Cerebellar nuclear complex (tissue), 1 donor: ENCODE measurements at places on chromosomes 1 and 21.

DNA sequence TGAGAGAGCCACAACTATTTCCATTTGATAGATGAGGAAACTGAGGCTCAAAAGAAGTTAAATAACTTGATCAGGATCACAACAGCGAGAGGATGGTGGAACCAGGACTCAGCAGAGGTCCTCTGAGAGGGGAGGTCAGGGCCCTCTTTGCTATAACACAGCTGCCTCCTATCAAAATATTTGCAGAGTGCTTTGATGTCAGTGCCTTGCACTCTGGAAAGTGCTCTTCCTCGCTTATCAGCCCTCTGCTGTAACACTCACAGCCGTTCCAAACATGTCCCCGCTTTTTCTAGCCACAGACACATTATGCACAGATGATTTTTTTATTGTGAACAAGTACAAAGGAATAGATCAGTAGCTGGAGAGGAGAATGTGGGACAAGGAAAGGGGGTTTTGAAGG, 71.8 kb upstream of the ARHGAP29 start:
- no peak for DNase-seq

- no peak for DNase-seq
Measured at GRCh38 chr1:176177764-176178163, 29.3 kb downstream of the COP1 start.

- DNase-seq, result no peak
Measured at GRCh38 chr1:57549300-57549699, 125.4 kb upstream of the DAB1 start.

DNA sequence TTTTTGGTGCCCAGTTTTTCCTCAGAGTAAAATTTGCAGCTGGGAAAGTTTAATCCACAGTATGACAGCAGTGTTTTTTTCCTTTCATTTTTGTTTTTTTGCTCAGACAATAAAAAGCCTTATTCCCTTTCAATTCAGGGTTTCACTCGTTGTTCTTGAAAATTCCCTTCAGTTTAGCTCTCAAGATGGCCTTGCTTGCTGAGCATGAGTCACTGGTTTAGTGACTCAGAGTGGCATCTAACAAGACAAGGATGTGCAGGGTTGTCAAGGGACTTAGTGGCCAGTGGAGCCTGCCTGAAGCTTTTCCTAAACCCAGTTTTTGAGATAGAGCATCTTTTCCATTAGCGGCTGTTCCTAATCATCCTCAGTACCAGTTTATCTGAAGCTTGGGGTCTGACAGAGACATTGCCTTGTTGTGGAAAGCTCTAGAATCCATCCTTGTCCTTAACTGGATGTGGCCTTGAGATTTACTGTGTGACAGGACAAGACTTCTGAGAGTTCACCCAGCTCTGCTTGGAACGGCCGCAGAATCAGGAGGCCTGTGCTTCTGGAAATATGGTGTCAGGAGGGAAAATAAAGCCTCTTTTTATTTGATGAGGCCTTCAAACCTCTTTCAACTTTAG, 48.4 kb upstream of the DNAJC6 start:
- DNase-seq, result no peak

GRCh38 chr1:185984113-185984836, 250.1 kb downstream of the HMCN1 start:
- no peak for DNase-seq

- peak; percentile 48 for DNase-seq
Measured at GRCh38 chr21:45888386-45889009, 93.1 kb upstream of the COL6A1 start.
